ENCODE measurements at places on chromosomes 6 and 20. TPM values are rescaled to one million over a fixed set of nuclear protein-coding genes. Genes with fewer than 3 reads are reported as not detected.

The ARMC12 gene
- total RNA-seq, result not detected

The CTCFL gene
- total RNA-seq, result not detected

The TRIM31 gene
- total RNA-seq, result not detected

The RUNX2 gene
- 0.79 TPM for total RNA-seq

The PRR18 gene
- total RNA-seq, result not detected

The TMEM14A gene
- total RNA-seq, result 8.8 TPM

The SCAND1 gene
- total RNA-seq, result 41.5 TPM

The TMC2 gene
- 0.10 TPM for total RNA-seq

The ZNF165 gene
- total RNA-seq, result 0.62 TPM

The COL12A1 gene
- 9.5 TPM for total RNA-seq

The SLC52A3 gene
- 1.9 TPM for total RNA-seq

The QKI gene
- 502 TPM for total RNA-seq

The SPTLC3 gene
- 5.4 TPM for total RNA-seq

The SUMO4 gene
- 0.32 TPM for total RNA-seq
